ENCODE measurements at places on chromosomes 5 and 9. TPM values are rescaled to one million over a fixed set of nuclear protein-coding genes. Genes with fewer than 3 reads are reported as not detected.

Gene DMRT3
- polyA plus RNA-seq: 1.6 TPM

- peak; percentile 54 for DNase-seq
Observed at GRCh38 chr5:15501091-15501791, 1.3 kb downstream of the FBXL7 start.

DNA sequence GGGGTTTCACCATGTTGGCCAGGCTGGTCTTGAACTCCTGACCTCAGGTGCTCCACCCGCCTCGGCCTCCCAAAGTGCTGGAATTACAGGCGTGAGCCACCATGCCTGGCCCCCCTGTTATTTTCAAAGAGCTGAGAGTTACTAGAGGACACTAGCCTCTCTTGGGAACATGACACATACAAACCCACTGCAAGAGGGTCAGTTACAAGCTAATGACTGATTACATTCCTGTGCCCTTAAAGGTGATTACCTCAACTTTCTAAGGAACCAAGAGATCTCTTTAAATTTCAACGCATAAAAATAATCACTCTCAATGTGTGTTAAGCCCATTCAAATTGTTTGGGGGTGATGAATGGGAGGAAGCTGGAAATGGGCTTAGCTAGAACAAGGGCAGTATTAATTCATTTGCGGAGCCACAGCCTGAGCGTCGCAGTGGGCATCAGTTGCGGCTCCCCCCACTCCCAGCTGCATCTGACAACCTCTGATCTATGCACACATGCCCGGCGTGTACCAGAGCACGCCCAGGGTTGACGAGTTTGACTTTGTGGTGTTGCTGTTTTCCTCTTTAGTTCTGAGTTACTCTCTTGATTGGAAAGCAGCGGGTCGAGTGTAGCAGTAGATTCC is 146.9 kb downstream of the GOLPH3 start:
- no peak for DNase-seq

DNA sequence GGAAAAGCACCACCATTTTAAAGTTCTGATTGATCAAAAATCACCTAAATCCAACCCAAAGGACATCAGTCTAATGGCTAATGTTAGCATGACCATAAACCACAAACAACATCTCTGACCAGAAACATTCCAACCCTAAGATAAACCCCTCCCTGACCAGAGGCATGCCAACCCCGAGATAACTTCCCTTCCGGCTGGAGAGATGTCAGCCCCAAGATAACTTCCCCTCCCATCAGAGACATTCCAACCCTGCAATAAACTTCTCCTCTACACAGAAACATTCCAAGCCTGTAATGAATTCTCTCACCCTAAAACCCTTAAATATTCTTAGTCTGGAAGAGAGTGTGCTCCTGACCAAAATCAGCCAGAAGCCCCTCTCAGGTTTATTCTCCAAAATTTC is 364.3 kb downstream of the KCNN2 start:
- no peak for DNase-seq

DNA sequence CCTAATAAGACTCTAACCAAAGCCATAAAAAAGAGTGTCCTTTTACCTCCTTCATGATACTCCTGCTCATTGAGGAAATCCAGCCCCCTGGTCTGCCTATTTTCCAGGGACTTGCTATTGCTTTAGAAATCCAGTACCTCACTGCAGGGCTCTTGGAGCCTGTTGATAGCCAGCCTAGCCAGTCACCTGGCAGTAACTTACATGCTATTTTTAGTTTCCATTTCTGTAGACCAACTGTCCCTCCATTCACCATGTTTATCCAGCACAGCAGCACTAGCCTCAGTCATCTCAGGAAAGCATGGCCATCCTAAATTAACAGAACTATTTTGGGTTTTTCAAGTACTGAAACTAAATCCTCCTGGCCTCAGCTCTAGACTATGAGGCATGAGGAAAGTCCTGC is 91.5 kb upstream of the PHF24 start:
- DNase-seq: no peak

DNA sequence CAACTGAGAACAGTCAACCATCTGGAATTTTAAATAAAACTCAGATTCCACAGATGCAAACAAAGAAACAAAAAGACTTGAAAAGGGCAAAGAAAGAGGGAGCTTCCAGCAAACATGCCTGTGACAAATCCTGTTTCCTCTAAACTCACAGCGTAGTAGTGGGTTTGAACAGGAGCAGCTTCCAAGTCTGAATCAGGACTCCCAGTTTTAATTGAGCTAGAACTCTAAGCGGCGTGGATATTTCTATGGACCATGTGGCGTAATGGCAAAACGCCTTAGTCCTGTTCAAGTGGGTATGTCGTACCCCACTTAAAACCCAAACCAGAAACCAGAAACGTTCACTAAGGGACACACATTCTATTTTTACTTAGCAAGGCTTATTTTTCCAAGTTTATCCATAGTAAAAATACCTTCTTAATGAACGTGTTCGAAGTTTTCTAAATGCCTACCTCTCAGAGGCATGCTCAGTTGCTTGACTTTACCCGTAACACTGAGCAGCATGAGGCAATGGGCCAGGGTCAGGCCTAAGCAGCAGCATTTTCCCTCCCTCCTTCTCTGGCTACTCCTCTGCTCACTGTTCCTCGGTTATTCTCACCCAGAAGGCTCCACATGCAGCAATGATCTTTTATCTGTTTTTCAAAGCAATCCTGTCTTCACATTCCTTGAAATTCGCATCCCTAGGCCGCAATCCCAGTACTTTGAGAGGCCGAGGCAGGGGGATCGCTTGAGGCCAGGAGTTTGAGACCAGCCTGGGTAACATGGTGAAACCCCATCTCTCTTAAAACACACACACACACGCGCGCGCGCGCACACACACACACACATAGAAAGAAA is 77.9 kb downstream of the FNBP1 start:
- DNase-seq: no peak

GRCh38 chr9:134440636-134441226 is 114.5 kb downstream of the RXRA start:
- no peak for DNase-seq

Gene TMEM174
- 27.2 TPM for polyA plus RNA-seq

GRCh38 chr5:107253246-107253645 is 417.5 kb downstream of the EFNA5 start:
- DNase-seq: peak; percentile 25

- DNase-seq: no peak
Observed at GRCh38 chr5:37873988-37874387, 34.1 kb upstream of the GDNF start.

GRCh38 chr5:179828756-179829421 is 8.2 kb downstream of the SQSTM1 start:
- no peak for DNase-seq

GRCh38 chr5:136051486-136052220 is 22.9 kb downstream of the TGFBI start:
- DNase-seq: no peak

DNA sequence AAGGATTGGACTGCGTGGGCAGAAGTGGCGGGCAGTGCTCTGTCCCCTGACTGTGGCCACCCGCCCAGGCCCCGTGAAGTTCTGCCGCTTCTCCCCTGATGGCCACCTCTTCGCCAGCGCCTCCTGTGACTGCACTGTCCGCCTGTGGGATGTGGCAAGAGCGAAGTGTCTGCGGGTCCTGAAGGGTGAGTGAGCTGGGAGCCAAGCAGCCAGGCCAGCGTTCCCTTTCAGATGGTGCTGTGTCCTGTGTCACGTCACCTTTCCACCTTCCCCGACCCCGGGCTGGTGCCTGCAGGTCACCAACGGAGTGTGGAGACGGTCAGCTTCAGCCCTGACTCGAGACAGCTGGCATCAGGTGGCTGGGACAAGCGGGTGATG is 2.3 kb downstream of the WDR38 start:
- no peak for DNase-seq

- DNase-seq: no peak
Observed at GRCh38 chr9:353077-353476, 138.4 kb downstream of the DOCK8 start.

DNA sequence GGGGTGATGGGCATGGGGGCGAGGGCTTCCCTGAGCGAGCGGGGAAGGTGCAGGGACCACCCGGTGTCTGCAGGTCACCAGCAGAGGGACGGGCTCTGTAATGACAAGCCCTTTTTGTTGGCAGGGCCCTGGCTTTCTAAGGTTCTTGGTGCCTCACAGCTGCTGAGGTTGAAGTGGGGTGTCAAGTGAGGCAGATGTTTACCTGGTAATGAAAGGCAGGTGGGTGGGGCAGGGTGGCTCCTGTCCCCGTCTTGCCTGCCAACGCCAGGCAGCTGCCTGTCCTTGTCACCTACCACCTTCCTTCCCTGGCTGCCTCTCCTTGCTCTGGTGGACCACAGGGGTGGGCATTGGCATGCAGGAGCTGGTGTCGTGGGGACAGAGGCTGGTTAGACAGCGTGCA is 41.0 kb upstream of the SEMA4D start:
- no peak for DNase-seq

DNA sequence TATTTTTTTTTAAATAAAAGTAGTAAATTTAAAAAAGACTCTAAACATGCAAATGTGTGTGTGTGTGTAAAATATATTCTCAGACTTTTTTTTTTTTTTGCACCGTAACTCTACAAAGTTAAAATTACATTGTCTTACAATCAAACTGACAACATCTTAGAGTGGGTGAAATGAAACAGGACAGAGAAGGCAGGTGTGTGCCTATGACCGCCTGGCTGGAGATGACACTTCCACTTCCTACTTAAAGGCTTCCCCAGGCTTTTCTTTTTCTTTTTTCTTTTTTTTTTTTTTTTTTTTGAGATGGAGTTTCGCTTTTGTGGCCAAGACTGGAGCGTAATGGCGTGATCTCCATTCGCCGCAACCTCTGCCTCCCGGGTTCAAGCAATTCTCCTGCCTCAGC is 2.7 kb upstream of the AK1 start:
- no peak for DNase-seq

- no peak for DNase-seq
Observed at GRCh38 chr5:146540414-146540813, 24.4 kb upstream of the GPR151 start.

DNA sequence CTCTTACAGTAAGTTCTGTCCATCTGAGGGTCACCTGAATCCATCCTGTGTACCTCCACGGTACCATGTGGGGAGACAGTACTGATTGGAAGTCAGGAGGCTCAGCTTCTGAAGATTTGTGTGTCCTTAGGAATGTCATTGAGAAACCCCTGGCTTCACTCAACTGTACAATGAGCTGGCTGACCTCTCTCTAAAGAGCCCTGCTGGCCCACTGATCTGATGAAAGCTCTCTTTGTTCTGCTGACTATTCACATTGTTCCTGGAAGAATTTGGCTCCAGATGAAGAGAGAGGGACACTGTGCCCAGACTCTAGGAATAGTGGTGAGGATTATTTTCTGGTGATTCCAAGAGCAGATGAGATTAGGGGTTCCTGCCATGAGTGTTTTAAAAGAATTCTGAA is 141.2 kb downstream of the LURAP1L start:
- no peak for DNase-seq

DNA sequence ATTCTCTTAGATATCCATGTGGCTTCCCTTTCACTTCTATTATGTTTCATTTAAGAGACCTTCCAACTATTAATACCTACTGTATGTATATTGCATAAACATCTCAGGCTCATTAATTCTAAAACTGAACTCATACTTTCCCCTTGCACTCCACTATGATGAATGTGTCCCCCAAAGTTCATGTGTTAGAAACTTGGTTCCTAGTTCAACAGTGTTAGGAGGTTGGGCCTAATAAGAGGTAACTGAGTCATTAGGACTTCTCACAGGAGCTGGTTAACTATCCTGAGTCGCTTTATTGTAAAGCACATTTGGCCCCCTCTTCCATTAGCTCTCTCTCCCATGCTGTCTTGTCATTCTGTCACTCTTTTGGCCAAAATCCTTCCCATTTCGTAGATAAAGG is 22.0 kb downstream of the ANKHD1 start:
- DNase-seq: no peak

Gene IL5
- polyA plus RNA-seq: not detected

DNA sequence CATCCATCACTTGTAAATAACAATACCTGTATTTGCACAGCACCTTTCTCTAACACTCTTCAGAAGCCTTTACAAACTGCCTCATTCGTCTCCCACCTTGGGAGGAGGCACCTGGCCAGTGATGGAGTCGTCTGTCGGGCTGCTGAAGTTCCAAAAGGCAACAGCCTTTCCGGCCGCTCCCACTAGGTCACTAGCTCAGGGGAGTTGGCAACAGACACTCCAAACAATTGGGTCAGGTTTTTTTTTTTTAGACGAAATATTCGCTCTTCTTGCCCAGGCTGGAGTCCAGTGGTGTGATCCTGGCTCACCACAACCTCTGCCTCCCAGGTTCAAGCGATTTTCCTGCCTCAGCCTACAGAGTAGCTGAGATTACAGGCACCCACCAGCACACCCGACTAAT is 4.0 kb downstream of the DAP start:
- no peak for DNase-seq

DNA sequence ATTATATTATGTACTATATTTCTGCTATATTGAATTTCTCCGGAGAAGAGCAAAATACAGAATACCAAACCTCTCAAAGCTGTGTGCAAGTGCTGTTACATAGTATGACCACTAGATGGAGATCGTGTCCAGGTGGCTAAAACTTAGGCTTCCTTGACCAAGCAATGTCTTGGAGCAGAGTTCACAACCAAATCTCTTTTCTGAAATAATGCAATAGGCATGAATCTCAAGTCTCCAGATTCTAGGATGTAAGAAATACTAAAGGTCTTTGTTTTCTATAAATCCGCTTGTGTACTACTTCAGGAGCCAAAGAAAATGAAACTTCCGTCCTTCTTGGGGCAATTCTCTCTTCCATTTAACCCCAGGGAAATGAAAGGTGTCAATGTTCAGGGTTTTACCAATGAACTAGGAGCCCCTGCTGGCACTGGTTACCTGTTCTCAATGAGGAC is 181.5 kb upstream of the RAI14 start:
- no peak for DNase-seq

Gene TAS2R1
- not detected for polyA plus RNA-seq

DNA sequence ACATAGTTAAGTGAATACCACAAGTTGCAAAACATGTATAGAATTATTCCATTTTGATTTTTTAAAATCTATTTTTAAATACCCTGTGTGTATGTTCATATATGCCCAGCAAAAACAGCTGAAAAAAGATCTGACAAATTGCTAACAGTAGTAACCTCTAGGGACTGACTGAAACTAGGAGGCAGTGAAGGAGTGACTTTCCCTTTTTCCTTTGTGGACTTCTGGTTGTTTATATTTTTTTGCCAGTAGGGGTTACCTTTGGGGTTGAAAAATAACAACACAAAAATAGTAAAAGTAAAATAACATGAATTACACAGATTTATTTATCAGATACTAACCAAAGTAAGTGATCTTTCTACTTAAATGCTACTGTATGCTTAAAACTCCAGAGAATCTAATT is 2.9 kb downstream of the MEGF9 start:
- DNase-seq: no peak

GRCh38 chr9:113932906-113933584 is 56.9 kb downstream of the ZNF618 start:
- no peak for DNase-seq

- no peak for DNase-seq
Observed at GRCh38 chr5:138752951-138753793, at the start of gene CTNNA1. TSS of gene CTNNA1 (plus strand) at chr5:138753425. CDS start at chr5:138781925, 28,500 bp downstream.

Gene LRRC19
- polyA plus RNA-seq: 15.3 TPM

Gene EXOSC3
- 37.9 TPM for polyA plus RNA-seq

Measured in right renal cortex interstitium (tissue), 3 donors.